GM12864 (cell line): ENCODE measurements at places on chromosomes 12 and 14.
A peak's percentile ranks its signal among the peaks of the same experiment; 100 is the strongest.

DNA sequence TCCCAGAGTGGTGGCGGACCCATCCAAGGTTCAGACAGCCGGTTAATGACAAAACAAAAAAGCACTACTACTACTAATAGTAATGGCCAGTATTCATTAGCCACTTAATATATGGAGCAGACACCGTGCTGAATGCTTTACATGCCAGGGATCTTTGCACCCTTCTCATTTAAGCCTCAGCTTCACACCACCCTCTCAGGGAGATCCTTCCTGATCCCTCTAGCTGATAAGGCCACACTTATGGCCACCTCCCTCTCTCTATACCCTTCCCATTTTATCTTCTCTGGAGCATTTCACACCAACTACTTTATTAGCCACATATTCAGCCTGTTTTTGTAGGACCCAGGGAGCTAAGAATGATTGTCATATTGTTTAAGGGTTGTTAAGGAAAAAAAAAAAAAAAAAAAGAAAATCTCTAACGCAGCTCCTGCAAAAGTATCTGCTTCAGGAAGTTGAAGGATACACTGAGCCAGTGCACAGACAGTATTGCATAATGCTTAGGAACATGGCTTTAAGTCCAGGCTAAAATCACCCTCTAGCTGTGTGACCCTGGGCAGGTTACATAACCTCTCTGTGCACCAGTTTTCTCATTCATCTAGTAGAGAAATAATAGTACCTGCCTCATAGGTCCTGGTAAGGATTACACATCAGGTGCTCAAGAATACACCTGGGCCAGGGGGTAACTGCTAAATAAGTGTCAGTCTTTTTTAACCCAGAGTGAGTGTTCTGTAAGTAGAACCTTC lies 29.4 kb downstream of the NUAK1 start:
- no peak for DNase-seq

- DNase-seq = peak; percentile 67
These were observed 59.1 kb downstream of the RASSF3 start for GRCh38 chr12:64669270-64669842.

DNA sequence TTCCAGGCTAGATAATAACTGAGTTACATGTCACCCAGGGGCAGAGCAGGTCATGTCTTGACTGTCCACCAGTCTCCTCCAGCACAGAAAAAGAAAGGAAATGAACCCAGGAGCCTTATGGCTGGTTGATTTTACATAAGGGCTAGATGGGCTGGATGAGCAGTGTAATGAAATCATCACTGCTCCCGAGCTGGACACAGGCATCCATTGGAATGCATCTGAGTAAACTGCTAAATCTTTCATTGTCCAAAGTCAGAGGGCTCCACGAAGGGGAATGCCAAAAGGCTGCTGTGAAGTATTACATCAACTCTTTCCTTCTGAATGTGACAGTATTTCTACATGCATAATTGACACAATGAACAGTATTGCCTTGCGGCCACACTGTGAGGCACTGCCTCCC lies 30.1 kb upstream of the TSPAN11 start:
- DNase-seq = no peak

- no peak for DNase-seq
These were observed 63.1 kb upstream of the CNOT2 start for GRCh38 chr12:70180130-70180529.

GRCh38 chr14:69299286-69300035 lies 39.5 kb downstream of the GALNT16 start:
- no peak for DNase-seq

DNA sequence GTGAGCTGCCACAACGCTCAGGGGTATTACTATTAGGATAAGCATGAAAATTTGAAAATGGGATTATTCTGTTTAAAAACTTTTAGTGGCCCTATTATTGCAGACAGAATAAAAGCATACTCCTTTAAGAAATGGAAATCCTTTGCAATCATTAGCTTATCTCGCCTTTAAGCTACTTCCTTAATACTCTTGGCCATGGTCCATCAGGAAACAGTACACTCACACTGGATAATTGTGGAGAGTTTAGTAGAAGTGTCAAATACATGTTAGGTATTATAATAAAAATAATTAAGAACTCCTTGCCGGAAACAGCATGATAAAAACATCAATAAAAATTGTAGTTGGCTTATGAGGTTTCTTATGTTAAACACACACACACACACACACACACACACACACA lies 100.4 kb upstream of the PPFIA2 start:
- DNase-seq = no peak

DNA sequence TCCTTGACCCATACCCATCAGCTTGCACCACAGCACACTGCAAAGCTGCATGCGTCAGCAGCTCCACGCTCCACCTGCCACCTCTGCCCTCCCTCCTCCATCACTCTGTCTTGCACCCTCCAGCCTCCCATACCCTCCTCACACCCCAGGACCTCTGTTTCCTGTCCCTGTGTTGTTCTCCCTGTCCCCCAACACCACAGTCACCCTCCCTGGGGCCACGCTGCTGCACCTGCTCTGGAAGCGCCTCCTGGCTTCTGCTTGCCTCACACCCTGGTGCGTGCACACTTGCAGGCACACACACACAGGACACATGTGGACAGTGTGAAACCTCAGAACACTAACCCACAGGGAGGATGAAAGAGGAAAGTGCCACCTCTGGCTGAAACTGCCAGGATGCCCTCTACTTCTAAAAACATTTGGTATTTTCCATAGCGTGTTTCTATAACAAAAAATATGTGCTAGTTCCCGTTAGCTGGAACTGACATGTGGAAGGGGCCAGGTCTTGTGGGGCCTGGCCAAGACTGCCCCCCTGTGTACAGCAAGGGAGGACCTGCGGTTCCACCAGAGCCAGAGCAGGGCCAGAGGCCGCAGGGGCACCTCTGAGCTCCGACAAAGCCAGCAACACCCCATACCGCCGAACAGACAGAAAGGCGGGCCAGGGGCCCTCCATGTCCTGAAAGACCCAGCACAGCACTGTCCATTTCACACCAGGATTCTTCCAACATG lies 10.0 kb downstream of the BRF1 start:
- DNase-seq = no peak

DNA sequence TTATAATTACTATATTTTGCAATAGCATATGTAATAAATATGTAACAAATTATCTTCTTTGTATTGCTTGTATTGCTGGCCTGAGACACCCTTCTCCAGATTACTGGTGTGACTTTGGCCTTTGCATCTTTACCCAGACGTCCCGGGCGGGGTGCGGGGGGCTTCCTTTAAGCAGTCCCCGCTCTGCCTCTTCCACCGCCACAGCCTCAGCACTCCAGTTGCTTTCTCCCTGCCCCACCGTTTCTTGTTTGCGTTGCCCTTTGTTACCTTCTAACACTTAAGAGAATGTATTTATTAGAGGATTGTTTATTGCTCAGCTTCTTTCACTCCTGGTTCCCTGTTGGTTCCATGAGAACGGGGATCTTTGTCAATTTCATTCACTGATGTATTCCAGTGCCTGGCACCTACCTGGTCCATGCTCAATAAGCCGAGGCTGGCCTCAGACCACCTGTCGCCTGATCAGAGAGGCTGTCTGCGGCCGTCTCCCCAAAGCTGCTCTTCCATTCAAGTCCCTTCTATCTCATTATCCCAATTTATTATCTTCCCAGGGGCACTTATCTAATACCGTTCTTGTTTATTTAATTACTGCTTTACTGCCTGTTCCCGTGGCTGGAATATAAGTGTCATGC lies 100.5 kb upstream of the RFLNA start:
- no peak for DNase-seq

- no peak for DNase-seq
These were observed 88.6 kb upstream of the CPSF6 start for GRCh38 chr12:69150796-69151127.

GRCh38 chr14:59022144-59022543 lies 166.3 kb upstream of the DAAM1 start:
- DNase-seq = no peak

DNA sequence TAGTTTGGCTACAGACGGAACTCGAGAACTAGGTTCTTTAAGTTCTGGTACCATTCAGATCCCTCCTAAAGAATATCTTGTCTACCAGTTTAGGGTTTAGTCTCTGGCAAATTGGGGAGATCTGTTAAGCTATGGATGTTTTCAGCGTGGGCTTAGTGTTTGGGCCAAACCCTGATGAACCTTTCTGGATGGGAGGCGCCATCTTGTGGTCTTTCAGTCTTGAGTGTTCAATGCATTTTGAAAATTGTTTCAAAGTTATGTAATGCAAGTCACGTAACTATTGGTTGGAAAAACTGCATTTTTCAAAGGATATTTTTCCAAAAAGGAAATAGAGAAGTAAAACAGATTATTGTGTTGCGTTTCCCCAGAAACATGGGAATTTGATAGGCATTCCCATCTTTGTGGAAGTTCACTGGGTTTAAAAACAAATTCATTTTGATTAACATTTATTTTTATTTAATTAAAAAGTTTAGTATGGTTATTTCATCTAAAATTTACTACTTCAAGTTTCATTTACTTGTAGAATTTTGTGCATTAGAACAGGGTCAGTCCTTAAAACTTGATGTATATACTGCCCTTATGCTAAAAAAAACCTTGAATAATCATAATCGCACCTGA lies 169.0 kb downstream of the PRIMA1 start:
- peak; percentile 7 for DNase-seq

DNA sequence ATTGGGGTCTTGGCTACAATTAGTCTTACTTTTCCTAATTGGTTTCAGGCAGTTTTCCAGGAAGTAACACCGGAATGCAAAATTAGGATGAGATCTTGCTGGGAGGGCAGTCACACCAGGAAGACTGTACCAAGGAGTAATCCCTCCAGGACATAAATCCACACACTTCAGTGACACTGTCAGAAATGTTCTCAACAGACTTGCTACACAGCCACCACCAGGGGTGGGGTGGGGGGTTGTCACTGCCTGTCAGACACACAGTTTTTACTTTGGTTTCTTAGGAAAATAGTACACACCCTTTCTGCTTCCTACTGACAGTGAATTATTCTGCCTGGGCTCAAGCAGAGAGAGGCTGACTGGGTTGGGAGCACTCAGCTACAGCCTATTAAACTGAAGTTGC lies 102.9 kb upstream of the CCDC196 start:
- no peak for DNase-seq

DNA sequence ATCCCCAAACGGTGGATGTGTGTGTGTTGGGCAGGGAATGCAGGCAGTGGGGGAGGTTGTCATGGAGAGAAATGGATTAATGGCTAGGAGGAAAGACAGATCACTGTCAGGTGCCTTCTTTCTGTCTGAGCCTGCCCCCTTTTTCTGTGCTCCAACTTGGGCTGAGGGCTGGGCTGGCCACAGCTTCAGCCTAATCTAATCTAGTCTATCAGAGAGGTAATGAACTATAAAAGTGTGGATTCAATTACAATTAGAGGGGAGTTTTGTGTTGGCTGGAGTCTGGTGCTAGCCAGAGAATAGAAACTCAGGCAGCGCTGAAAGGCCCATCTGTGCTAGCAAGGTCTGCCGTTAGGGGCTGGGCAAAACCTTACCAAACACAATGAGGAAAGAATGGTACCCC lies 41.2 kb downstream of the NEUROD4 start:
- no peak for DNase-seq

GRCh38 chr12:44875954-44876543 lies at the start of gene NELL2:
NELL2 (minus strand) TSS chr12:44876315; CDS start chr12:44875869, 446 bp downstream.
- no peak for DNase-seq

- no peak for DNase-seq
These were observed 12.9 kb upstream of the KRT73 start for GRCh38 chr12:52631264-52631663.

- DNase-seq = no peak
These were observed 110.1 kb upstream of the BTG1 start for GRCh38 chr12:92255741-92256140.

GRCh38 chr14:44941591-44941990 lies 20.2 kb downstream of the KLHL28 start:
- DNase-seq = no peak

DNA sequence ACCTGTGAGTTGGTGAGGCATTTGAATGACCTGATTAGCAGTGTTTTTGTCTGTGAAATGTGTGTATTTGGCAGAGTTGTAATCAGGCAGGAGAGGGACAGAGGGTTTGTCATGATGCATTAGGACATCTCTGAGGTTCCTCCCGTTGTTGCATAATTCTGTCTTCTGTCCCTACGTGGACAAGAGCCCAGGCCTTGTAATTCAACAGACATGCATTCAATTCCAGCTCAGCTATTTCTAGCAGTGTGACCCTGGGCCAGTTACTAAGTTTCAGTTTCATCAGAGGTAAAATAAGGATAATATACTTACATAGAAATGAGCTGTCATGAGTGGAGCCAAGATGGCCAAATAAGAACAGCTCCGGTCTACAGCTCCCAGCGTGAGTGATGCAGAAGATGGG lies 208.6 kb downstream of the SLC38A4 start:
- no peak for DNase-seq

GRCh38 chr12:75790219-75790618 lies 241.4 kb downstream of the PHLDA1 start:
- no peak for DNase-seq

GRCh38 chr12:100801320-100801719 lies 6.7 kb downstream of the ANO4 start:
- no peak for DNase-seq

DNA sequence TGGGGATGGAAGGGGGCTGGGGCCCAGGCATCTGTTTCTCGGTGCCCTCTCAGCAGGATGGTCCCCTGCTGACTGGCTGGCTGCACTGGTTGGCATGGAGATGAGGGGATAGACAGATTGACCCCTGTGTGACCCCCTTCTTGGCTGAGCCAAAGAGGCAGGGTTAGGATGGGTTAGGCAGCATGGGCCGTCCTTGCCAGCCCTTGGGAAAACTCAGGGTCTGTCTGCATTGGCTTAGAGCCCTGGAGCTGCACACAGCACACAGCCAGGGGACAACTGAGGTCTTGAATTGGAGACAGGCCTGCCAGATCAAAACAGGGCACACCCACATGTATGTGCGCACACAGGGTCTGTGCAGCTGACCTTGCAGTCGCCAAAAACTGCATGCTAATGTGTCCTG lies 11.2 kb upstream of the LRP1-AS start:
- DNase-seq = no peak

- no peak for DNase-seq
These were observed 191.9 kb downstream of the RAD51B start for GRCh38 chr14:68011406-68012028.

DNA sequence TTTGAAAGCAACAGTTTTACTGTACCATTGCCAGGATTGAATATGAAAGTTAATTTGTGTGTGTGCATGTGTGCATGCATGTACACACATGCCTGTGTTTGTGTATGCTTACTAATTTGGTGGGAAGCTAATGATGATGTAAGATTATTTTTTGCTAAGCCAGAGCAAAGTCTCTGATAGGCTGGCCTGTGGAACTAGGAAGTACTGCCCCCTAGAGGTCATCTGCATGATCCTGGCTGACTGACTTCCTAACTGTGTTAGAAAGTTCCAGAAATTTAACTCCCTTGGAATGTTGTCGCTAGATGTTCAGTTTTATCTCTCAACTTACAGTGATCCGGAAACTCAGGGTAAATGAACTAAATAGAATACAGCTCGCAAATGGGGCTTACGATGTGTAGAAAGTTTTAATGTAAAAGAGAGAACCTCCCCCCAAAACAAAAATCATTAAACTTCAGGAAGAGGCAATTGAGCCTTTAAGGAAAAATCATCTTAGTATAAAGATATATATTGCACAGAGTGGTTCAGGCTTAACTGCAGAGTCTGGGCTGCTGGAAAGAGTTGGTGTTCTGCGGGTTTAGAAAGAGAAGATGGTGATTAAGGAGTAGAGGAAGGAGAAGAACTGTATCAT lies 34.3 kb upstream of the SLC38A1 start:
- DNase-seq = peak; percentile 30

- no peak for DNase-seq
These were observed 193.9 kb downstream of the PHLDA1 start for GRCh38 chr12:75837700-75838099.

GRCh38 chr12:47773062-47773857 lies at the start of gene SLC48A1:
SLC48A1 (plus strand) TSS chr12:47773238; CDS start chr12:47773305, 67 bp downstream.
- DNase-seq = no peak
